ENCODE measurements at places on chromosomes 3 and 15.

DNA sequence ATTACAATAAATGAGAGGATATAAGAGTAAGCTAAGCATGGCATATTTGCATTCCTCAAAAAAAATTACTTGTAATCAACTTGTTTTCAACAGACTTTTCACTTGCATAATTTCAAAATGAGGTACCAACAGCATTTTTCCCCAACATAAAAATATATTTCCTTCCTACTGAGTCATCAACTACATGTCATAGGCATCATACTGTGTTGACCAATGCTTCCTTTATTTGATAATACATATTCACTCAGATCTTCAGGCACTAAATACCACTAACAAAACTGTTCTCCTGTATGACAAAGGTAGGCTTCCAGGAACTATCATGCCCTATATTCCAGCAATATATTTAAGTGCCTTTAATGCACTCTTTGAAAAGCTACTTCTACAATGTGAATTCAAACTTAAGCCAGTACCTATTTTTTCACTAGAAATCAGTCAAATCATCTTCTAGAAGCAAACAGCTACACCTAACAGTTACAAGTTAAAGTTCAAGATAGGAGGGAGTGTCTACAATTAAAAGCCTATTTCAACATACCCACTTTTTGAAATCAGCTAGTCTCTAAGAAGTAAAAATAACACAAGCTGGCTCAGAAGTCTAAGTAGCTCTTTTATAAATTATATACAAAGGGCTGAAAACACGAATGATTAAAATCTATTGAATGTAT lies 11.3 kb downstream of the ADAM10 start:
- peak; percentile 53 for DNase-seq

DNA sequence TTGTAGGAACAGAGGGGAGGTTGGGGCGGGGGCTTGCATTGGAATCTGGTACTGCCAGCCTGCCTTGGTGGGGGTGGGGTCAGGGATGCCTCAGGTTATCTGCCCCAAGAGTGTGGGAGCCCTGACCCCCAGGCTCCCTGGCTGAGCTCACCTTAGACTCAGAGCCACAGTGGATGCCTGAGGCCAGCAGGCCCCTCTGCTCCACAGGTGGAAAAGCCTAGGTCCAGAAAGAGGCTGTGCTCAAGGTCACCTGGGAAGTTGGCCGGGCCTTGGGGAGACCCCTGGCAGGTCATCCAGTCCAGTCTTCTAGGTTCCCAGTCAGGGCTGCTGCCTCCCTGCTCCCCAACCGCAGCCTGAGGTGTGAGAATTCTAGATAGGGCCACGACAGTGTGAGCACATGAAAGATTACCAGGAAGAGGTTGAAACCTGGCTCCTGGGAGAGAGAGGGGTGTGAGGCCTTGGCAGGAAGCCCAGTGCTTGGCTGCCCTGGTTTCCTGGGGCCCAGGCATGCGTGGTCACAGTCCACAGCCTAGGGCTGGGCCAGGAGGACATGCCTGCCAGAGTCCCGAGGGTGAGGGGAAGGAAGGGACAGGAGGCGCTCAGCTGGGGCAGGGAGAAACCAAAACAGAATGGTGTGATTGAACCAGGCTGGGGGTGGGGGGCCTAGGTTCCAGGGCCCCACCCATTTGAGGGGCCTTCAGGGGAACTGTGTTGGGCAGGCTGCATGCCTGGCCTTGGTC lies 4.9 kb downstream of the HDAC11 start:
- no peak for DNase-seq

- DNase-seq = no peak
Measured at GRCh38 chr3:106610362-106610959, 741.6 kb upstream of the CBLB start.

- no peak for DNase-seq
Measured at GRCh38 chr3:175748087-175748730, 889.1 kb downstream of the NAALADL2 start.

DNA sequence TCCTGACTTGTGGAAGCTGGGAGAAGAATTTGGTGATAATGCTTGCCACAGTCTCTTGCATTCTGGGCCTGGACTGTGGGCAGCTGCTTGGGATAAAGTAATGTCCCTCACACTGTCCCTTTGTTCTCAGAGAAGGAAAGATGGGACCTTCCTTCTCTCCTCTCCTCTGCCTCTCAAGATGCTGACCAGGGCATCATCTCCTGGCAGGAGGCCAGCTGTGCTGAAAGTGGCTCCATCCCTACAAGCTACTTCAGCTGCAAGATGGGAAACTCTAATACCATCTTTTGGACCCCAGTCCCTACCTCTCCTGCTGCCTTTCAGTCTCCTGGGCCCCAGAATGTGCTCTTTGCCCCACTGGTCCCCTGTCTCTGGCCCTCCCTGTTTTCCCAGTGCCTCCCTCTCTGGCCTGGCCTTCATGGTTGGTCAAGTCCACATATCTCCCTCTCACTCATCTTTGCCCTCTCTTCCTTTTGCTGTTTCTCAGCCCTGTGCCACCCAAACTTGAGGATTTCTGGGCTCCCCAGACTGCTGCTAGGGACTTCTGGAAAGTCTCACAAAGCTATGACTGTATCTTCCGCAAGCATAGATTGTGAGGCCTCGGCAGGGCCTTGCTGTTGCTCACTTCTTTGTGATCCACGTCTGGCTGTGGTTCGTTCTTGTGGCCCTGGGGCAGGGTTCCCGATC lies 7.1 kb upstream of the SLC6A20 start:
- no peak for DNase-seq
